Karpas-422 (cell line): ENCODE measurements at places on chromosomes 12 and 14. TPM values are rescaled to one million over a fixed set of nuclear protein-coding genes. Genes with fewer than 3 reads are reported as not detected.
A peak's percentile ranks its signal among the peaks of the same experiment; 100 is the strongest.

DNA sequence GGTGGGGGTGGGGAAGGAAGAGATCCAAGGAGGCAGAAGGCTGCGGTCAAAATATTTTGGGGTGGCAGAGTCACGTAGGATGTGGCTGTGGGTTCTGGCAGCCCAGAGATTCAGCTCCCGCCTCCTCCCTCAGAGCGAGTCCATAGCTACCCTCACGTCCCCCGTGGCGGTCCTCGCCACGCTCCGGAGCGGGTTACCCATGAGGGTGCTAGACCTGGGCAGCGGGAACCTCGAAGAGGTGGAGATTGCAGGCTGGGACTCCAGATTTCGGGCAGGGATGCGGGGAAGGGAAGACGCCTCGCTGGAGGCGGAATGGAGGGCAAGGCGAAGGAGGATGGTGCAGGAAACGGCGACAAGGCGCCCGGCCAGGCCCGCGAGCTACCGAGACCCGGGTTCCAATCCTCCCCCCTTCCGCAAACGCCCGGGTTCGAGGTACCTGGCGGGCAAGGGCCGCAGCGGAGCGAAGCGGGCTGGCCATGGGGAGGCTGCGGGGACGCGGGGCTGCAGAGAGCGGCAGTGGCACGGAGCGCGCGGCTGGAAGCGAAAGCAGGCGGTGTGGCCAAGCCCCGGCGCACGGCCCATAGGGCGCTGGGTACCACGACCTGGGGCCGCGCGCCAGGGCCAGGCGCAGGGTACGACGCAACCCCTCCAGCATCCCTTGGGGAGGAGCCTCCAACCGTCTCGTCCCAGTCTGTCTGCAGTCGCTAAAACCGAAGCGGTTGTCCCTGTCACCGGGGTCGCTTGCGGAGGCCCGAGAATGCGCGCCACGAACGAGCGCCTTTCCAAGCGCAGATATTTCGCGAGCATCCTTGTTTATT, 46.2 kb downstream of the BCAT1 start:
- no peaks in the 10 kb centered on the region for H3K27me3 ChIP-seq
- H3K27ac ChIP-seq = no peak overlapping the region
- H3K4me1 ChIP-seq = peaks cover 22% of the 10 kb centered on the region
- no peak for DNase-seq

- no peak overlapping the region for H3K4me3 ChIP-seq
- H3K27ac ChIP-seq = no peak overlapping the region
- H3K36me3 ChIP-seq = no peaks in the 10 kb centered on the region
- no peaks in the 10 kb centered on the region for H3K4me1 ChIP-seq
- H3K27me3 ChIP-seq = no peaks in the 10 kb centered on the region
These were observed 440.1 kb upstream of the CCDC196 start for GRCh38 chr14:66046035-66046434.

DNA sequence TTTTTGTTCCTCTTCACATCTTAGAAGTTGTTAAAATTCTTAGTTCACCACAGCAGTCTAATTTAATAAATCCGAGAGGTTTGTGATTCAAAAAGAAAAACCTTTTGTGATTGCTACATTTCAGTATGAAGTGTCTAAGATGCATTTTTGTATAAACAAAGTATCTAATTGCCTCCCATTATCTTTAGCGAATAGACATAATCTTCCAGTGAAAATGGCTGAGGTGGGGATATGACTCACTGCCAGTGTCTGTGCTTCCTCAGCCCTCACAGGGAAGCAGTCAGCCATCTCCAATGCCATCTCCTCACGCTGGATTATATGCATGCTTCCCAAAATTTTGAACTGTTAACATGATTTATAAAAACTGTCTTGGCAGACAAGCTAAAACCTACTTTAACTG, 7.6 kb downstream of the GCH1 start:
- no peak overlapping the region for H3K4me3 ChIP-seq
- H3K36me3 ChIP-seq = peaks cover 45% of the 10 kb centered on the region
- H3K27ac ChIP-seq = peak overlapping the region; percentile 42
- H3K4me1 ChIP-seq = peaks cover 81% of the 10 kb centered on the region

GRCh38 chr12:82359115-82359478, 768 bp downstream of the METTL25 start:
- H3K4me1 ChIP-seq = peaks cover 49% of the 10 kb centered on the region
- H3K36me3 ChIP-seq = peaks cover 17% of the 10 kb centered on the region; the same call in 1 of the 2 replicates

- no peak overlapping the region for H3K27ac ChIP-seq
- H3K4me1 ChIP-seq = no peaks in the 10 kb centered on the region
- no peak overlapping the region for H3K4me3 ChIP-seq
- H3K36me3 ChIP-seq = no peaks in the 10 kb centered on the region
These were observed 266.3 kb downstream of the ZFP36L1 start for GRCh38 chr14:68526512-68527091.

DNA sequence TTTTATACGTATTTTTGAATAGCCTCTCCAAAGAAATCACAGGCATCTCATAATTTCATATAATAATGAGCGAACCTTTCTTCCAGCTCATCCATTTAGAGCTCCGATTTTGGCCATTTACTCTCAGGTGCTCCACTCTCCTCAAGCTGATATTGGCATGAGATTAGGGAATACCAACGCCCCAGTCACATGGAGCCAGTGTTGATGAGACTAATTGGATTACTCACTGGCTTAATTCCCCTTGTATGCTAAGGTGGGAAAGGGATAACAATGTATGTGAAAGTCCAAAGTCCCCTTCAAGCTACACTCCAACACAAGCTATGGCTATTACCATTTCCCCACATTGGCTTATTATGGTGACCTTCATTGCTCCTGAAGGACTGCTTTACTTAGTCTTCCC, 76.6 kb upstream of the NAV3 start:
- H3K4me3 ChIP-seq = no peak overlapping the region
- H3K4me1 ChIP-seq = no peaks in the 10 kb centered on the region
- no peaks in the 10 kb centered on the region for H3K27me3 ChIP-seq
- no peaks in the 10 kb centered on the region for H3K36me3 ChIP-seq

GRCh38 chr12:52123487-52124186, 44.1 kb downstream of the SMIM41 start:
- peak overlapping the region; percentile 70 for H3K27ac ChIP-seq
- H3K36me3 ChIP-seq = no peaks in the 10 kb centered on the region
- H3K4me1 ChIP-seq = peaks cover 55% of the 10 kb centered on the region
- 0 out of 2 replicates have a peak overlapping the region, but pooled peaks have one; percentile 31 for H3K4me3 ChIP-seq
- H3K27me3 ChIP-seq = no peaks in the 10 kb centered on the region

DNA sequence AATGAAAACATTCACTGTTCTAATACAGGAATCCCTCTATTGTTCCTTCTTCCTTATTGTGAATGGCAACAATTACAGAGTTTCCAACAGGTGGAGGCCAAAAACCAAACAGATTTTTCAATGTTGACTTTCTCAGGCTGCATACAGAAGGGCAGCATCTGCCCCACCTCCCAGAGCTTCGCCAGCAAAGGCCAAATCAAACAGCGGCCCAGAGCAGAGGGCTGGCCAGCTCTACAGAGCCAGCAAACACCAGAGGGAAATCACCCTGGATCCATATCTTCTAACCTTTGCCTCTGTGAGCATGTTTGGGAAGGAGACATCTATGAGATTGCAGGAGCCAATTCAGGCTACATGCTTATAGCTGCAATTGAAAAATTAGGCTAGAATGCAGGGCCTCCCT, 4.4 kb upstream of the CRACR2A start:
- no peak overlapping the region for H3K27ac ChIP-seq
- H3K36me3 ChIP-seq = no peaks in the 10 kb centered on the region
- H3K27me3 ChIP-seq = no peaks in the 10 kb centered on the region
- H3K4me3 ChIP-seq = no peak overlapping the region
- H3K4me1 ChIP-seq = peaks cover 12% of the 10 kb centered on the region

DNA sequence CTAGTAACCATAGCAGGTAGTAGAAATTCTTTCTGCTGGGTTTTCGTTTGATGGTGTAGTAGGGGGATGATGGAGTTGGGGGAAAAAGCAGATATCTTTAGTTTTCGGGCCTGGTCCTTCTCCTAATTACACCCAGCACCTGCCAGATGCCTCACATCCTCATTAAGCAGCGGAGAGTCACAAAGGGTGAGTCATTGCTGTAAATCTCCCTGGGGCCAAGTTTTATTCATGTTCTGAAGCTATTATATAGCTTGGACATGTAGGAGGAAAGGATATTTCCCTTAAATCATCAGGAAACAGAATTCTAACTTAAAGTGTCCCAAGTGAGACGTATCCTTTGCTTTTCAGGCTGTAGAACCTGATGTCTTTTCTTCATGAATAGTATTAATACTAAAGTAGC, 4.9 kb upstream of the NECAP1 start:
- H3K36me3 ChIP-seq = no peaks in the 10 kb centered on the region
- H3K27ac ChIP-seq = no peak overlapping the region
- H3K4me1 ChIP-seq = peaks cover 19% of the 10 kb centered on the region
- DNase-seq = no peak
- no peaks in the 10 kb centered on the region for H3K27me3 ChIP-seq

GRCh38 chr12:125132698-125133400, 67.6 kb downstream of the AACS start:
- DNase-seq = no peak
- H3K36me3 ChIP-seq = no peaks in the 10 kb centered on the region
- no peaks in the 10 kb centered on the region for H3K27me3 ChIP-seq
- H3K4me1 ChIP-seq = no peaks in the 10 kb centered on the region
- no peak overlapping the region for H3K27ac ChIP-seq

DNA sequence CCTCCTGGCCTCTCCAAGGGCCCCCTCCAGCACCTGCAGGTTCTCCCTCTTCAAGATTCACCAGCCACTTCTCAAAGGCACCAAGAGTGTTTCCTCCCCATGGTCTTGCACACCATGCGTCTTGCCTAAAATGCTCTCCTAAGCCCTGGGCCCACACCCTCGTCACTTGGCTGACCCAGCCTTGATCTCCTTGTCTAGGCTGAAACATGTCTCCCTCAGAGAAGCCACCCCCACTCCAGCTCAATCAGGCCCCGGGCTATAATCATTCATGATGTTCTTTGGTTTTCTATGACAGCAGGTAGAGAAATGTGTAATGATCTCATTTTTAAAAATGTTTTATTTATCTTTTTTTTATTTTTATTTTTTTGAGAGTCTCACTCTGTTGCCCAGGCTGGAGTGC, 88.1 kb downstream of the EFCAB11 start:
- H3K27me3 ChIP-seq = no peaks in the 10 kb centered on the region
- no peak overlapping the region for H3K4me3 ChIP-seq
- H3K27ac ChIP-seq = no peak overlapping the region
- no peaks in the 10 kb centered on the region for H3K4me1 ChIP-seq
- no peak for DNase-seq
- no peaks in the 10 kb centered on the region for H3K36me3 ChIP-seq

- DNase-seq = peak; percentile 66
- H3K27me3 ChIP-seq = no peaks in the 10 kb centered on the region
- peak overlapping the region; percentile 73 for H3K4me3 ChIP-seq
- H3K36me3 ChIP-seq = peaks cover 36% of the 10 kb centered on the region
- H3K4me1 ChIP-seq = peaks cover 35% of the 10 kb centered on the region
These were observed 2.2 kb downstream of the BAZ1A start for GRCh38 chr14:34872822-34873588.

DNA sequence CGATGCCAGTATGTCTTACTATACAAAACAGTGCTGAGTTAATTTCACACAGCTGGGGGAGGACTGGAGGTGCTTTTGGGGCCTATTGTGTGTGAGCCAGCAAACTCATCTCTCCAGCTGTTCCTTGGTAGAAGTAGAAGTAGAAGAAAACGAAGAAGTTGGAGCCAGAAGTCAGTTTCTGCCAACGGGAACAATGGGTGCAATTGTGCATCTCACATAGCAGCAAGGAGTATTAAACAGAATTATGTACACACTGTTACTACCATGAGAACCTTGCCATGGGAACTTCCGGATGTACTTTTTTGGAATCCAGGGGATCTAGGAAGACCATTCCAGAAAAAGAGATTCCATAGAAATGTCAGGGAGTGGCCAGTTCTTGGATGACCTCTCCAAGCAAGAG, 88.6 kb downstream of the VCPKMT start:
- H3K36me3 ChIP-seq = no peaks in the 10 kb centered on the region
- H3K4me1 ChIP-seq = no peaks in the 10 kb centered on the region
- H3K4me3 ChIP-seq = no peak overlapping the region
- H3K27me3 ChIP-seq = no peaks in the 10 kb centered on the region; the same call in 1 of the 2 replicates
- H3K27ac ChIP-seq = no peak overlapping the region
- no peak for DNase-seq

DNA sequence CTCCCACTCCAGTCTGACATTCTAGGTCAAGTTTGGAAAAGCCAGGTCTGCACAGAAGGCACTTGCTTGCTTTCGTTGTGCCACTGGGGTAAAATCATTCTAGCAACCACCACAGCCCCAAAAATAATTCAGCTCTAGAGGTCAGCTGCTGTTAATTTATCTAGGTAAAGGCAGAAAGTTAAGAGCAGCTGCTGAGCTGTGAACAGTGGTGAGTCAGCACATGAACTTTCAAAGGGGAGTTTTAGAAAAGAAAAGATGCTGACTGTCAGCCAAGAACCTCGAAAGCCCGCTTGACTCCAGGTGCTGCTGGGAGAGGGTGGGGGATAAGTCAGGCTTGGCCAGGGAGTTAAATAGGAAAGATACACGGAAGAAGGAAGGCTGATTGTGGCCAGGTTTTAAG, 12.7 kb downstream of the CCDC197 start:
- H3K27ac ChIP-seq = no peak overlapping the region
- H3K36me3 ChIP-seq = no peaks in the 10 kb centered on the region
- no peak for DNase-seq
- no peak overlapping the region for H3K4me3 ChIP-seq

- no peak overlapping the region for H3K4me3 ChIP-seq
- H3K27ac ChIP-seq = no peak overlapping the region
- no peaks in the 10 kb centered on the region for H3K27me3 ChIP-seq
- H3K36me3 ChIP-seq = no peaks in the 10 kb centered on the region
- H3K4me1 ChIP-seq = no peaks in the 10 kb centered on the region
These were observed 138.5 kb upstream of the SRRM4 start for GRCh38 chr12:118842866-118843265.

DNA sequence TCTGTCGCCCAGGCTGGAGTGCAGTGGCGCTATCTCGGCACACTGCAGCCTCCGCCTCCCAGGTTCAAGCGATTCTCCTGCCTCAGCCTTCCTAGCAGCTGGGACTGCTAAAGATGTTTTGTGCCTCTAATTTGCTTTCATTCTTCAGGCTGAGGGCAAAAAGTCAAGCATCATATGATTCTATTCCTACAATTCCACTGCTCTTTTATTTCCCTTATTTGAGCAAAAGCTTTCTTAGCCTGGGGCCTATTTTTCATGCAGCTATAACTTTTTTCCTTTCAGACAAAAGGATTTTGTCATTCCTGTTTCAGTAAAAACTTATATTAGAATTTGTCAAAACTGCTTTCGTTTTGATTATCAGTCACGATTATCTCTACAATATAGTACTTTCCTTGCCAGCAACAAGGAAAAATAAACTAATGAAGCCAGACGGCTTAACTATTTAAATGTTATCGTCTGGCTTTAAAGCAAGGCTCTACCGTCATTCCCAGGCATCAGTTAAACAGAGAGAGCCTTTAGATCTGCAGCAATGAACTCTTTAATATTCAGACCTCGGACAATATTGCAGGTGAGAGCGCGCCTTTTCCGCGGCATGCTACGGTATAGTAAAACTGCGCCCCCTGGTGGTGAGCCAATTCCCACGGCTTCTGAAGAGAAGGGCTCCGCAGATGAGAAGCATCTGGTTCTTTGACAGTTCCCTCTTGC, 1.4 kb upstream of the SLC2A13 start:
- H3K27ac ChIP-seq = no peak overlapping the region
- H3K36me3 ChIP-seq = no peaks in the 10 kb centered on the region
- H3K4me1 ChIP-seq = peaks cover 12% of the 10 kb centered on the region

Gene CMTM5
- not detected in 2 replicates for total RNA-seq

Gene BCL2L2
- 15.1 and 18.3 TPM in 2 replicates for total RNA-seq

Gene DNAJC22
- total RNA-seq = not detected in 2 replicates

Gene PTPRO
- 0.11 TPM in 1 of 2 replicates, not detected in the other for total RNA-seq

Gene SPATA7
- 12.6 and 29.4 TPM in 2 replicates for total RNA-seq

Gene DEGS2
- 0.43 TPM in 1 of 2 replicates, not detected in the other for total RNA-seq

Gene HOXC10
- total RNA-seq = not detected in 2 replicates

Gene IFI27L1
- total RNA-seq = 7.8 and 17.6 TPM in 2 replicates

Gene KRT6C
- not detected in 2 replicates for total RNA-seq

Gene CD69
- total RNA-seq = 0.22 and 0.34 TPM in 2 replicates

Gene LRRC43
- not detected in 2 replicates for total RNA-seq

Gene ACSS3
- not detected in 2 replicates for total RNA-seq

Gene GCN1
- 53.6 and 75.2 TPM in 2 replicates for total RNA-seq

Gene BMP4
- not detected in 2 replicates for total RNA-seq
